CD4-positive, alpha-beta T cell treated with Interleukin-1 beta for 1 hour (primary cell): ENCODE measurements at places on chromosomes 1 and 21.

GRCh38 chr1:97247196-97247595 is 525.6 kb downstream of the PTBP2 start:
- DNase-seq, result no peak

GRCh38 chr1:159211331-159212136 is 6.9 kb downstream of the ACKR1 start:
- DNase-seq, result peak; percentile 31

DNA sequence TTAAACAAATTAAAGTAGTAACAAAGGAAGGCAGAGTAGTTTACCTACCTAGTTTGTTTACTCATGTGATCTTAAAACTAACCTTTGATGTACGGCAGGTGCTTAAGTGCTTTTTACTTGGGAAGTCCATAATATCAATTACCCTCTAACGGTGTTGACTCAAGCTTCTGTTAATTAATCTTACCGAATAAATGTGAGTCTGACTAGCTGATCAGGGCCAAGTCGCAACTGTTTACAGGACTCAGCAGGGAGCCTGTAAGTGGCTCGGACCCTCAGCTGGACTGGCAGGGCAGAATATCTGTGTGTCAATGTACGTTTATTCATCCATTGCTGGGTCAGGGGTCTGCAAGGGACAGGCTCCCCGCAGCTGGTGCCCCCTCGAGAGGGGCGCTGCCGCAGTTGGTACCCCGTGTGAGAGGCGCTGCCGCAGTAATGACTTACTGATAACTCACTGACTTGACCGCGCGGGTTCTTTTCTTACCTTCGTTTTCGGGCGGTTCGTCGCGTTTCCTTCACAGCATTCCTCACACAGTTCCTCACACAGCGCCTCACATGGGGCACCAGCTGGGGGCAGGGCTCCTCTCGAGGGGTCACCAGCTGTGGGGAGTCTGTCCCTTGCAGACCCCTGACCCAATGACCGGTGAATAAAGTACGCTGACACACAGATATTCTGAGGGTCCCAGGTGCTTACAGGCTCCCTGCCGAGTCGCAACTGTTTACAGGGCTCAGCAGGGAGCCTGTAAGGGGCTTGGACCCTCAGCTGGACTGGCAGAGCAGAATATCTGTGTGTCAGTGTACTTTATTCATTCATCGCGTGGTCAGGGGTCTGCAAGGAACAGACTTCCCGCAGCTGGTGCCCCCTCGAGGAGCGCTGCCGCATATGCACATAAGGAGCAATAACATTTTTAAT is 3.0 kb downstream of the FMO1 start:
- DNase-seq, result peak; percentile 17

DNA sequence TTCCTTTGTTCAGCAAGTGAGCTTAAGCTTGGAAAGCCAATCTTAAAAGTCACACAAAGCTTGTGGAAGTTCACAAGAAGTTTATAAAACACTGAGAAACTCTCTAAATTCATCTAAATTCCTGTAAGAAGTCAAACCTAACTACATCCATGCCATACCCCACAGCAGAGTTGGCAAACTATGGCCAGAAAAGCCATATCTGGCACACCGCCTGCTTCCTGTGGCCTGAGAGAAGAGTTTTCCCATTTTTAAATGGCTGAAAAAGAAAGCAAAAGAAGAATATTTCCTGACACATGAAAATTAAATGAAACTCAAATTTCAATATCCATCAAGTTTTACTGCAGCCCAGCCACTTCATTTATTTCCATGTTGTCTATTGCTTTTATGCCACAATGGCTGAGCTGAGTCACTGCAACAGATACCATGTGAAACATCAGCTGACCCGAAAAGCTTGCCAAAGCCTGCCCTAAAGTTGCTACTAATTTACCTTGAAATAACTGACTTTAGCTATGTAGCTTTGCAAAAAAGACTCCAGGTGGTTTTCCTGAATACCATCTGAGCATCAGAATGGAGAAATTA is 237.1 kb downstream of the SLC45A1 start:
- DNase-seq, result no peak

DNA sequence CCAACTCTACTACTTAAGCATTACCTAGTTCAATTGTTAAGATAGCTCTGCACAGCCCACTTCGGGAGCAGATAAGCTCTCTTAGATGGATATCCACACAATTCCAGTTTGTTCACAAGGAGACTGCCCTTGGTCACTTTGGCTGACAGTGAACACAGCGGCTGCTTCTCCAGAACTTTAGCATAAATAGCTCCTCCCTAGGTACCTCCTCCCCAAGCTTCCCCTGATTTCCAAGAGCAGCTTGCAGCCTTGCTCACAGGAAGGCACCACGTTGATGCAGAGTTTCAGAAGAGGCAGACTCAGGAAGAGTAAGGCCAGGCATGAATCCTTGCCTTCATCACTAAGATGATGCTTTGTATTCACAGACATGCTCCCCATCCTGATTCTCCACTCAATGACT is 24.7 kb downstream of the TFF3 start:
- DNase-seq, result no peak

DNA sequence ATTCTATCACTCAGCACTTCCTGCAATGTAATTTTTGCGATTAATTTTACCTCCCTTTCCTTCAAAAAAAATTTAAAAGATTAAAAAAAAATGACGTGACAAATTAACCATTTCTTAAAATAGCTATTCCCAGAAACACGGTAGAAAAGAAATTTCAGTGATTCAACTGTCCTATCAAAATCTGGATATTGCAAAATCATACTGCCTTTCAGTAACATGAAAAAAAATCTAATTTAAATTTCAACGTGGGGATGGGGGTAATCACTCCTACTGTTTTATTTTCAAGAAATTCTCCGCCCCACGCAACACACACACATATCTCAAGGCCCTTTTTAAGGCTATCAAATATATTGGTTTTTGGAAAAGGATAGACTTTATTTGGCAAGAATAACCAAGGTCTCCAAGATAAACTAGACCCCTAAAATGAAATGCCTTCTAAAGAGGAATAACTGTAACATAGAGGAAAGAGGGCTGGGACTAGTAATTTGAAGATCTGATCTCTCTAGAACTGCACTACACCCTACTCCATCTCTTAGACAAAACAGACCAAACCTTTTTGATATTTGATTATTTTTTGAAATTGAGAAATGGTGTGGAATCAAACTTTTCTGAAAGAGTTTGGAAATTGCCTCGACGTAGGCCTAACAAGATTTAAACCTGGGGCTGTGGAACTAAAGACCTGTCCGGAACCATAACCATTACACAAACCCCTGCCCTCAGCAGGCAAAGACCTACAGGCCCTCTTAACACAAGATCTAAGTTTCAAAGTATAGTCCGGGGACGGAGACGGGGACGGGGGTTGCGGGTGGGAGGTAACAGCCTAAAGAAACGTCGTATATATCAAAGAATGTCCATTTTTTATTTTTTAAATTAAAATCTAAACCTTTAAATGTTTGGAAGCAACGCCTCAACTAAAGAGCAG is 941 bp downstream of the ARNT start:
- DNase-seq, result no peak

GRCh38 chr1:204837440-204838084 is 33.1 kb upstream of the NFASC start:
- DNase-seq, result no peak

DNA sequence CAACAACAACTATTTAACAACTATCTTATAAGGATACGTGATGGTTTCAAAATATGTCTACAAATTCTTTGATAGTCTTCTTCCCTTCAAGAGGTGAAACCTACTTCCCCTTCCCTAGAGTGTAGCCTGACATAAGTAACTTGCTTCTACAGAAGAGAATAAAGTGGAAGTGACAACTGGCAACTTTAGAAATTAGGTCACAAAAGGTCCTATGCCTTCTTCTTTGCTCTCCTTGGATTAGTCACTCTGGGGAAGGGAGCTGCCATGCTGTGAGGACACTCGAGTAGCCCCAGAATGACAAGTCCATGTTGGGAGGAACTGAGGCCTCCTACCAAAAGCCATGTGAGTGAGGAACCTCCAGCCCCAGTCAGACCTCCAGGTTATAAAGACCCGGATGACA is 19.2 kb downstream of the EFCAB14 start:
- no peak for DNase-seq

- no peak for DNase-seq
Observed at GRCh38 chr1:170296211-170296610, 150.5 kb downstream of the NTMT2 start.

DNA sequence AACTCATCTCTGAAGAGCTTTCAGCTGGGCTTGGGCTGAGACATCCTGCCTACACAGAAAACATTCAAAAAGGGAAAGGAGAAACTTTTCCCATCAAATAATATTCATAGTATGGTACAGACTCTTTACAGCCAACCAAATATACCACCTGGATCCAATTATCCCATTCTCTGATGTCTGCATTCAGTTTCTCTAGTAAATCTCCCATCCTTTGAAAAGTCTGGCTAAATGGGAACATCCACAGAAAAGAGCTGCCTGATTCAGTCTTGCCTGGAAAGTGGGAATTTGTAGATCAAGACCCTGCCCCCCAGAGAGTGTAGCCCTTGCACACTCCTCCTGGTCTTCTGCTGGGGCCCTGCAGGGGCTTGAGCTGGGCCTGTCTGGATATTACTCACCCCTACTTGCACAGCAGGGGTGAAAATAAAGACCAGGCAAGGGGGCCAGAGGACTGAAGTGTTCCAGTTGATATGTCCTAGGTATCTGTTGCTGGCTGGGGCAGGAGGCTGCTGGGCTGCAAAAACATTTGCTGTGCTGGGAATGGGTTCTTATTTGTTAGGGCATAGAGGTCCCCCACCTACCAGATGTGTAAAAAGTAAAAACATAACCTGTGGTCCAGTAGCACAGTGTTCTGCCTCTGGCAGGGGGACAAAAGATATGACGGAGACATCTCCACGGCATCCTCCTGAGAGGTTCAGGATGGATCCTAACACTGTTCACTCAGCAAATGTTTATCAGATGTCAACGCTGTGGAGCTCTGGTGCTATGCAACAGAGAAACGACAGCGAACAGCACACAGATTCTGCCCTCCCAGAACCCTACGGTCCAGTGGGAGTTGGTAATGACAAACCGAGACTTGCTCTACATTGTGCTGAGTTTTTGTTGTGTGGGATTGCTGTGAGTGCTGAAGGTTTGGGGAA is 140.3 kb downstream of the PLXNA2 start:
- DNase-seq, result no peak

GRCh38 chr1:197311081-197311480 is 43.0 kb downstream of the CRB1 start:
- DNase-seq, result no peak

DNA sequence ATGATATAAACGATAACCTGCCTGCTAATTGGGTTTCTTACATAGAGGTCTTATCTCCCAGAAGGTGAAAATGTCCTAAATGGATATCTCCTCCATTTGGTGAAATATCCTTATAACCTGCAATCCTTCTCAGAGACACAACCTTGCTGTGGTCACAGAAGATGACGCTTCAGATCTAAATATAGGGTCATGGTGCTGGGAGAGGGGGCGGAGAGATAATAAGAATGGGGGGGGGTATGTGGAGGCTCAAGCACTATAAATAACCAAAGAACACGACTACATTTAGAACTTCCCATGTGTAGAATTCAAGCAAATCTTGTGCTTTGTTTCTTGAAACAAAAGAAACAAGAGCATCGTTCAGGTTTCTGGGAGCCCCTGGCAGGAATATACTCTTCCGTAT is 260.6 kb upstream of the ESRRG start:
- DNase-seq, result no peak

GRCh38 chr1:18866314-18866713 is 6.9 kb upstream of the TAS1R2 start:
- no peak for DNase-seq

DNA sequence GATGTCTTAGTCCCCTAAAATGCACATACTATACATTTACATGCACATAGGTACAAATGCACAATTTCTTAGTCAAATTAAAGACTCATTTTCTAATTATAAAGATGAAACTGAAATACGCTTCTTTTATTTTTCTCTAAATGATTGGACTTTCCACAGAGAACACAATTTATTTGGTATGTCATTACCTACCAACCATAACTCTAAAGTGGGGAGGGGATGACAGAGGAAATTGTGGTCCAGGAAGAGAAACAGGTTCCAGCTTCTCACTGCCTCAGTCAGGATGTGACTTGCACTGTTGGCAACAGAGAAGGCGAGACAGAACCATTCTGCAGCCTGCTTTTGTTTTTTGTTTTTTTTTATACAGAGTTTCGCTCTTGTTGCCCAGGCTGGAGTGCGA is 1189.2 kb downstream of the PLA2G4A start:
- no peak for DNase-seq

- no peak for DNase-seq
Observed at GRCh38 chr1:152343006-152343405, 16.8 kb downstream of the FLG2 start.

GRCh38 chr1:8090241-8090702 is 64.2 kb upstream of the ERRFI1 start:
- no peak for DNase-seq

- no peak for DNase-seq
Observed at GRCh38 chr21:40047993-40048730, 180.9 kb downstream of the PCP4 start.

GRCh38 chr1:162300057-162300917 is 76.4 kb downstream of the SPATA46 start:
- no peak for DNase-seq

DNA sequence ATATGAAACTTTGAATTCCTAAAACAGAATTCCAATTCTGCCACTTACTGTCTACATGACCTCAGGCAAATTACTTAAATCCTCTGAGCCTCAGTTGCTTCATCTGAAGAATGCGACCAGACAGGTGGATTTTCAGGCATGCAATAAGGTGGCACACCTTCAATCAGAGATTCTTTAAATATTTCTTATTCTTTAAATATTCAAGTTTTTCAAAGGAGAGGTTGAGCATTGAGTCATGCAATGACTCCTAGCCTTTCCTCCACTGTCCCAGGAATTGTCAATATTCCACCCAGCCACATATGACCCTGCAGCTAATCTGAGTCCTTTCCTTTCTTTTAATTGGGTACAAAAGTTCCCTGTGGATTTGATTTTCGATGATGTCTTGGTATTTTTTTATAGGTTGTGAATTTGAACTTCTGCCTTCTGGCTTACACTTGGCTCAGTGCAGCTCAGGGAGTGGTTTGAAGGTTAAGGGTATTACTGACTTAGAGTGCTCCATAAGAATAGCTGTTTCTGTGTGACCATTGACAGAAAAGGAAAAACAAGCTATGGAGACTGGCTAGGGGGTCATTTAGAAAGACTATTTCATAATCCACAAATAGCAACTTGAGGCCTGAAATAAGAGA is 52.2 kb upstream of the PRDX6 start:
- no peak for DNase-seq

DNA sequence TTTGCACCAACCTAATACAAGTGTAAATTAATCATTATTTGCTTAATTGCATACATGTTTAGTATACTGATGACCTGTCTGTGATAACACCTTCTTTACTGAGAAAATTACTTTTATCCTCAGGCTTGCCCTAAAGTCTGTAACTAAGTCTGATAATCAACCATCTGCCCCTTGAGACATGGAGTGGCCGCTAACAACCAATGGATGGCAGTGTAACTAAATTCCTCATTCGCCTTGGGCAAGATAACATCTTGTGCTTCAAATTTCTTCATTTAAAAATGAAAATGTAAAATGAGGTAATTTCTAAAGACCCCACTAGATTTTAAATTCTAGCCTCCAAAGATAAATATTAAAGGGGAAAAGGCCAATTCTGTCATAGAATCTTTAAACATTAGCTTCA is 85.1 kb downstream of the ENAH start:
- DNase-seq, result no peak
